ENCODE measurements at places on chromosomes 6 and 20.

DNA sequence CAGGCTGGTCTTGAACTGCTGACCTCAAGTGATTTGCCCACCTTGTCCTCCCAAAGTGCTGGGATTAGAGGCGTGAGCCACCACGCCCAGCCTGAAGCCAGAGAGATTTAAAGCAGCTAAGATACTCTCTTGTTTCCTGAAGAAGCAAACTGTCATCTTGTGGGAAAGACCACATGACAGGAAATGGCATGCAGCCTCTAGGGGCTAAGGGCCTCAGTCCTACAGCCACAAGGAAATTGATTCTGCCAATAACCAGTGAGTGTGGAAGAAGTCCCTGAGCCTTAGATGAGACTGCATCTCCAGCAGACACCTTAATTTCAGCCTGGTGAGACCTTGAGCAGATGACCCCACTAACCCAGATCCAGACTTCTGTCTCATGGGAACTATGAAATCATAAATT, 40.9 kb downstream of the KIZ start:
- DNase-seq = peak; percentile 36

GRCh38 chr20:61332016-61332975, 80.2 kb downstream of the CDH4 start:
- no peak for DNase-seq

- DNase-seq = peak; percentile 56
Measured at GRCh38 chr6:109187399-109188114, 92.2 kb downstream of the CEP57L1 start.

DNA sequence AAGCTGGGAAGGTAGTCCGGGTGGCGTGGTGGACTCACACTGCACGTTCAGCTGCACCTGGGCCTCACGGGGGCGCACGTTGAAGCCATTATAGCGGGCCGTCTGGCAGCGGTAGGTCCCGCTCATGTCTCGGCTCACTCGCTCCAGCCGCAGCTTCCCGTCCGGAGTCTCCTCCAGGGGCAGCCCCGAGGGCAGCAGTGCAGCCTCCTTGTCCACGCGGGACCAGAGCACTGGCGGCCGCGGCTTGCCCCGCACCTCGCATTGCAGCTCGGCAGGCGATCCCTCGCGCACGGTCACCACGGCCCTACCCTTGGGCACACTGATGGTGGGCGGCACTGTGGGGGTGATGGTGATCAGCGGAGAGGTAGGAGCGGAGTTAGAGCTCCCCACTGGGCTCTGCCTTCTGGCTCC, 47.6 kb downstream of the MDGA1 start:
- peak; percentile 87 for DNase-seq

GRCh38 chr6:111661541-111662061, 55.9 kb upstream of the TRAF3IP2 start:
- peak; percentile 69 for DNase-seq

DNA sequence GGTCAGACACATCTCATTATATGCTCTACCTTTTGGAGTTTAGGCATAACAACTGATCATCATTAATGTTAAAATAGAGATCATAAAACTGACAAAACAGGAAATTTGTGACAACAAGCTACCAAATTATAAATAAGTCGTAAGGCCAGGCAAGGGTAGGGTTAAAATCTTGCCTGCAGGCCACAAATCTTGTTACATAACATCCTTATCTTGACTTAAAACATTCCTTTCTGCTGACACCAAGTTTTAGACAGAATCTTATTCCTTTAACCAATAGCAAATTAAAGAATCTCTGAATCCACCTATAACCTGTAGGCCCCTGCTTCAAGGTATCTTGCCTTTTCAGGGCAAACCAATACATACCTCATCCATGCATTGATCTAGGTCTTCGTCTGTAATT, 32.5 kb upstream of the NKAIN2 start:
- DNase-seq = peak; percentile 47

DNA sequence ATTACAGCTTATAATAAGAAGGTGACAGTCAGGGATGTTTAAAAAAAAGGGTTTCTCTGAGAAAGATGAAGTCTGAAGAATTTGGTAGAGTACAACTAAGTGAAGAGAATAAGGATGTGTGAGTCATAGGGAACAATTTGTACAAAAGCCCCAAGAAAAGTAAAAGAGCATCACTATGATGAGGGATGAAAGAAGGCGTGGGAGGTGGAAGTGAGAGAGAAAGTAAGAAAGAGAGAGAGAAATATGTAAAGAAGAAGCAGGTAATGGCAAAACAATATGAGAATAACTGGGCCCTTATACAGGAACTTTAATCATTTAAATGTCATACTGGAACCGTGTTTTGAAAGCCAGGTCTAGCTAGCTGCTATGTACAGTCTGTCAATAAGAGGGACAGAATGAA, 179.4 kb downstream of the ASCC3 start:
- DNase-seq = no peak

GRCh38 chr6:159678574-159678973, 14.5 kb downstream of the SOD2 start:
- no peak for DNase-seq
